NCI-H1436 treated with DMSO at 0.1 percent for 48 hours (cell line): ENCODE measurements at places on chromosomes 11 and 22.

DNA sequence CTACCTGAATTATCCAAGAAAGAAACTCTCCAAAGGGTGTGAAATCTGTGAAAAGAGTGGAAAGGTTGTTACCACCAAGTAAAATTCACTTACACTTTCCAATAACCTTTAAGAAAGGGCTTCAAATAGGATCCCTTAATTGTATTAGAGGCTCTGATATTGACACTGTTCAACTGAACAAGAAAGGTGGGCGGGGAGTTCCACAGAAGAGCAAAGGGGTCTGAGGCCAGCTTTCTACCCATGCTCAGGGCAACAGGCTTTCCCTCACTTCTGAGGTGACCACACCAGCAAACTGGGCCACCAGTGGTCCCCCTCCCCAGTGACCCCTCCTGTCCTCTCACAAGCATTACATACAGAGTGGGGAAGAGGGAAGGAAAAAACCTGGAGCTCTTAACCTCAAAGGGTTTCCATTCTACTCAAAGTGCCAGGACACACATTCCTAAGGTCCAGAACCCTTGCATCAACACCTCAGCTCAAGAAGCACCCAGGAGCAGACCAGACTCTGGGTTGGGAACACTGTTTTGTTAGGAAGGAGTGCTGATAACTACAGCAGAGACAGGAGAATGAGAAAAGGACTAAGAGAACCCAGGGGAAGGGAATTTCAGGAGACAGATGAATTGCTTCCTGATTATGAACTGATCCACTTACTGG is 71.6 kb upstream of the AKIP1 start:
- DNase-seq = no peak

DNA sequence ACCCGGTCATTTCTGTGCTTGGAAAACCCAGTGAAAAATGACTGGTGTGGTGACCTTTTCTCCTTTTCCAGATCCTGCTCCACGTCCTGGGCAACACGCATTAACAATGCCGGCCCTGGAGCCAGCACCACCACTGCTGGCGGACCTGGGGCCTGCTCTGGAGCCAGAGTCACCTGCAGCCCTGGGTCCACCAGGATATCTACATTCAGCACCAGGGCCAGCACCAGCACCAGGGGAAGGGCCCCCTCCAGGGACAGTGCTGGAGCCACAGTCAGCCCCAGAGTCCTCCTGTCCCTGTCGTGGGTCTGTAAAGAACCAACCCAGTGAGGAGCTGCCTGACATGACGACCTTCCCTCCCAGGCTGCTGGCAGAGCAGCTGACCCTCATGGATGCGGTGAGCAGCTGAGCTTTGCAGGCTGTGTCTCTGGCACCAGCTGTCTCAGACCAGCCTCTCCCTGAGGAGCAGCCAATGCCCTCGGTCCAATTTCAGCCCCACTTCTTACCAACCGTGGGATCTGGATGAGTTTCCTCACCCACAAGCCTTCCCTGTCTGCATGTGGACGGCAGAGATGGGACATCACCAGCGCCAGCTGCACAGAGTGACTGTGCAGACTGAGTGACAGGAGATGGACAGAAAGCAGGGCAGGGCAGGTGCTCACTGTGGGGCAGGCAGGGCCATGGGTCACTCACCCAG is 1.9 kb downstream of the RGL4 start:
- DNase-seq = no peak

DNA sequence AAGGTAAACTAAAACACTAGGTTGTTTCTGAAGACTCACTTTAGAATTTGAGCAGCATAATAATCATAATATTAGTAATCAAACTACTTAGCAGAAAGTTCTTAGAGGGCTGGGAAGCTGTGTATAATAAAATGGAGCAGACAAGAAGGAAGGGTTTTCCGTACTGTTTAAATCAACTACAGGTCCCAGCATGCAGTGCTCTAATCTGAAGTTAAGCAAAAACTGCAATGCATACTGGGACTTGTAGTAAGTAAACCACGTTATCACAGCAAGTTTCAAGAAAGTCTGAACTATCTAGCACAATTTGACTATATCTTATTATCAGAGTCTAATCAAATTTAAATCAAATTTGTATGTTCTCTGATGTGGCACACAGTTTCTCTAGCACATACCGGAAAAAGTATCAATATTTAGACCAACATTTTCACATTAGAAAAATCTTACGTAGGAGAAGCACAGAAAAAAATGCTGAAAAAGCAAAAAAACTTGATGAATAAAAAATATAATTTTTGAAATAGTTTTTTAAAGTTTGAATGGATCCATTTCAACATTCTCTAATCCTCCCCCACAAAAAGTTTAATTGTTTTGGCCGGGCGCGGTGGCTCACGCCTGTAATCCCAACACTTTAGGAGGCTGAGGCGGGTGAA is 8.2 kb downstream of the PHF21A start:
- DNase-seq = no peak

DNA sequence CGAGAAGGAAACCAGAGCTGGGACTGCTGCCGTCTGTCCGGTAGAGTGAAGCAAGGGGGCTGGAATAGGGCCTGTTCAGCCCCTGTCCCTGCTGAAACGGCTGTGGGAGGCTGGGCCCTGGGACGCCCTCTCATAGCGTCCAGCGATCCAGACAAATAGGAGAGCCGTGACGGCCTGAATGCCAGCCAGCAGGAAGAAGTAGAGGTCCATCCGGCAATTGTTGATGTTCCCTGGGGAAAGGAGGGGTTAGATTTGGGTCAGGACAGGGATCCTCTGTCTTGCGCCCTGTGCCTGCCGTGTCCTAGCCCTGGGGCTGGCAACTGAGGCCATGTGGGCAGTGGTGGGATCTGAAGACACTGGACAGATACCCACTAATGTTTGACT is 12.9 kb downstream of the TMEM132A start:
- no peak for DNase-seq

DNA sequence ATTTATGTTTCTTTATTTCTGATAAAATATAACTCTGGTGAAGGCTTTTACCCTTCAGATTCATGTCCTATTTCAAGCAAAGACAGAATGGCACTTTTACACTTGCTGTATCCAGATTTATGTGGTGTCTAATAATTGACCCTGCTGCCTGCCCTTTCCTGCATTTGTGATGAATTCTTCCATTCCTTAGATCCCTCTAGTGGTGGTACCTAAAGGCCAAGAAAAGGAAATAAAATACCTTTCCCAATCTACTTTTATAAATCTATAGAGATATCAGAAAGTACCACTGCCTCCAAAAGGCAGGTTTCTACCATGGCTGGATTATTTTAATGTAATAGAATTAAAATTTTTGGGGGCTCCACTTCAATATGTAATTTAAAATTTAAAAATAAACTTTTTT is 34.2 kb downstream of the CCDC81 start:
- DNase-seq = no peak

GRCh38 chr22:36961626-36962025 is 48.2 kb downstream of the CSF2RB start:
- no peak for DNase-seq

DNA sequence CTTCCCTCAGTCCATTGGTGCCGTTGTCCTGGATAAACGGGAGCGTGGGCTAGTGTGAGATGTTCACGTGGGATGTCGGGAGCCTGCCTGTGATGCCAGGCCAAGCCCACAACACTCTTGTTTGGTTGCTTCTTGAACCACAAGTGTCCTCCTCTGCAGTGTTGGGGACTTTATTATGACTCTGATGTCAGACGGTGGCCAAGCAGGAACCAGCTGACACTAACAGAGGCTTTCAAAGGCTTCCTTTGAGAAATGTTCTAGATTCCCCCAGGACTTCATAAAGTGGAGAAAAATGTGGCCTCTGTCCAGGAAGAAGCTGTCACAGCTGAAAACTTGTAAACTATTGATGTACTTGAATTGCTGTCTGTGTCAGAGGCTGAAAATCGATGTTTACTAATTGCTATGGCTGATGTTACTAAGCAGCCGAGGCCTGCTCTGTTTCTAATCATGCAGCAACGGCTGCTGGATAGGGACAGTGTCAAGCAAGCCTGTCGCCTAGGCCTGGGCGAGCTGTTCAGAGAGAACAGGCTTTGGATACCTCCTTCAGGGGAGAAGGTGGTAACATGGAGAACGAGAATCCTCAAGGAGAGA is 131.7 kb downstream of the TBC1D22A start:
- no peak for DNase-seq

GRCh38 chr22:23913306-23913660 is 19.1 kb downstream of the MIF start:
- DNase-seq = no peak

- no peak for DNase-seq
Observed at GRCh38 chr11:11748706-11749365, 92.9 kb upstream of the USP47 start.

GRCh38 chr11:1011320-1011698 is 25.2 kb downstream of the MUC6 start:
- DNase-seq = no peak

GRCh38 chr11:87213444-87213843 is 175.7 kb downstream of the TMEM135 start:
- DNase-seq = no peak

DNA sequence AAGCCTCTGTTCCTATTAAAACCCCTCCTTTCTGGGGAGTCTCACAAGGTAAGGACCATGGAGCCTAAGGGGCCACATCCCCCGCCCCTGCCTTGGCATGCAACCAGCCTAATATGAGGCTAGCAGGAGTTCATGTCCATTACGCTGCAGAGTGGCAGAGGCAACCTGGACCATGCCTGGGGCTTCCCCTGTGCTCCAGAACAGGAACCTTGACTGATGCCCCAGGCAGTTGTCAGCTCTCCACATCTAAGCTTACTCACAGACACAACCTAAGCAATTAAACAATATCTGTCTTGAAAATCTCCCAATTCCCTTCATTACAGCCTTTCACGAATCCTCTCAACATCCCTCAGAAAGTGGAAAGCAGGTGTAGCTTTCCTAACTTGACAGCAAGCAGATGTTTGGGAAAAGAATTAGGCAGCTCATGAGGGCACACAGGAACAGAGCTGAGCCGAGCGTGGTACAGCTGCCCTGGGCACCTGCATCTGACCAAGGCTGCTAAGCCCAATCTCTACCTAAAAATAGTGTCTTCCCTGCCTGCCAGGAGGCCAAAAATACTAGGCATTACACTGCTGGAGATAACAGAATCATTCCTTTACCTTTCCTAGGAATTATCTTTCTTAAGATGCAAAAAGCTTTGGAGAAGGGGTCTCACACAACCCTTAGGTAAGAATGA is 20.8 kb downstream of the C11orf71 start:
- DNase-seq = no peak

DNA sequence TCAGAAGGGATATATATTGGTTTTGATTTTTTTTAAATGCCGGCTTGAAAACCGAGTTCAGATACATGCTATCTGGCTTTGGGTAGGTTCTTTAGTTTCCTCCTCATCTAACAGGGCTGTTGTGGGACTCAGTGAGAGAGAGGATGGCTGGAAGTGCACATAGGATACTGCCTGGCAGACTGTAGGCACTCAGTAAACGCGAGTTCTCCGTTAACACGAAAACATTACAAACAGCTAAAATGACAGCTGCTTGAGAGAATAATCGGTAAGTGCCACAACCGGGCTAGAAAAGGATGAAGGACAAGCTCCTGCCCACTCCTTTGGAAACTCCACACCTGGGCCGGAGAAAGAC is 369 bp downstream of the XRRA1 start:
- DNase-seq = no peak
